ENCODE measurements at places on chromosomes 1 and 21. TPM values are rescaled to one million over a fixed set of nuclear protein-coding genes. Genes with fewer than 3 reads are reported as not detected.

MIB2 gene
- 72.6 TPM for total RNA-seq

ORC1 gene
- 25.6 TPM for total RNA-seq

KCNA3 gene
- 74.0 TPM for total RNA-seq

GRIK3 gene
- total RNA-seq, result not detected

IRF6 gene
- 2.0 TPM for total RNA-seq

GRCh38 chr1:8903908-8904650, 25.6 kb upstream of the ENO1 start:
- peaks cover 56% of the 10 kb centered on the region for H3K4me1 ChIP-seq
- H3K27me3 ChIP-seq, result no peaks in the 10 kb centered on the region
- DNase-seq, result no peak
- peaks cover 42% of the 10 kb centered on the region for H3K36me3 ChIP-seq

DNA sequence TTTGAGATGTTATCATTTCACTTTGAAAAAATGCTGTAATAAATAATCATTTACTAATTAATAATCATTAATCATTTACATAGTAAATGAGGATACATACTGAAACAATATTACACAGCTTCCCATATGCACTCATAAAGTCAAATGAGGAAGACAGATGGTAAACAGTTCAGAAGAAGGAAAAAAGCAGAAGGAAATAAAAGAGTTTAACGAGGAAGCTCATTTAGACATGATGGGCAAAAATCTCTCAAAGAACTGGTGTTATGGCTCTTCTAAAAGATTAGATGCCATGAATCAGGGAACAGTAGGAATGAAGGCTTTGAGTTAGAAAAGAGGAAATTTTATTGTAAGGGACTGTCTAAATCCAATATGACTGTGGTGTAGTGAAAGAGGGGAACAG, 347.6 kb downstream of the PTPRC start:
- no peak overlapping the region for H3K27ac ChIP-seq
- H3K4me3 ChIP-seq, result no peak overlapping the region
- H3K36me3 ChIP-seq, result peaks cover 18% of the 10 kb centered on the region
- DNase-seq, result no peak
- H3K27me3 ChIP-seq, result no peaks in the 10 kb centered on the region
- peaks cover 2% of the 10 kb centered on the region for H3K4me1 ChIP-seq

- no peaks in the 10 kb centered on the region for H3K27me3 ChIP-seq
- H3K4me3 ChIP-seq, result no peak overlapping the region
- H3K27ac ChIP-seq, result no peak overlapping the region
- H3K36me3 ChIP-seq, result peaks cover 45% of the 10 kb centered on the region
These were observed 32.1 kb downstream of the PCSK9 start for GRCh38 chr1:55071477-55071876.

DNA sequence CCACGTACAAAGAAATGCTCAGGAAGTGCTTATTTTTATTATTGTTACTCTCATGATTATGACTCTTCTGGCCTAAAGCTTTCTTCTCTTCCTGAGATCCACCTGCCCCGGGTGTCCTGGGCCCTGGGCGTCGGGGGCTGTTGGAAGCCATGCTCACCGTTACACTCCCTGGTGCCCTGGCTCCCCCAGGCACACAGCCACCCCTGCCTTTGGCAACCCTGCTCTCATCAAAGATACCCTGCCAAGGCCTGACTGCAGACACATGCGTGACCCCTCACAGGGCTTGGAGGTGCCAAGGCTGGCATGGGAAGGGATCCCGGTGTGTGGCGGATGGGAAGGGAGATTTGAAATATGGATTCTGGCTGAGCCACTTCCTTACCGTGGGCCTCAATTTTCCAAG, 3.3 kb upstream of the KISS1 start:
- no peaks in the 10 kb centered on the region for H3K36me3 ChIP-seq
- no peak for DNase-seq
- no peak overlapping the region for H3K4me3 ChIP-seq

DNA sequence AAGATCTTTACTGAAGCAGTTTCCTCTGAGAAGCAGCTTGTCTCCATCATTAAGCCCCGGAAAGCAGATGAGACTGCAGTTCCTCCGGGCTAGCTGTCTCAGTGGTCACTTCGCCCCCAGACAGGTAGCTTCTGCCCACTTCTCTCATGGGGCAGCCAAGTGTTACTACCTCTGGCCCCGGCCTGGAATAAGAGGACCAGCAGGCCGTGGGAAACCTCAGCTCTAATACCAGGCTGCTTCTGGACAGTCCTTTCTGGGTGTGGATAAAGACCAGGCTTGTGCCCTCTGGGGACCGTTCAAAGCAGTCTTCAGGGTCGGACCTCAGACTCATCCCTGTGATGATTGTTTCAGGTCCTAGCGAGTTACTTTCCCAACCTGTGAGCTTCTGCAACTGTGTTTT, 54.8 kb downstream of the RUNX3 start:
- DNase-seq, result no peak
- H3K4me3 ChIP-seq, result no peak overlapping the region
- H3K36me3 ChIP-seq, result no peaks in the 10 kb centered on the region
- H3K27me3 ChIP-seq, result peaks cover 33% of the 10 kb centered on the region

DNA sequence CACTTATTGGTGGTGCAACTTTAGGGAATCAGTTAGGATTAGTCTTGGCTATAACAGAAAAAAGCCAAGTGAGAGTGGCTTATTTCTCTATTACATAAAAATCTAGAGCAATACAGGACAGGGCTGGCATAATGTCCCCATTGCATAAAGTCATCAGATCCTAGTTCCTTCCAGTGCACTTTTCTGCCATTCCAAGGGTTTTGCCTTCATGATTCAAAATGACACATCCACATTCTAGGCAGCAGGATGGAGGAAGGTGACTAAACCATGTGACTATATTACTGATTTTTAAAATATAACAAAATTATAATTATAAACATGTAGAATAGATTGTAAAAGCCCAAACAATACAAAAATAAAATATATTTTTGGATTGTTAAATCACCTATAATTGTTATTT, 18.8 kb downstream of the JUN start:
- no peak for DNase-seq
- no peak overlapping the region for H3K4me3 ChIP-seq
- no peak overlapping the region for H3K27ac ChIP-seq
- H3K36me3 ChIP-seq, result peaks cover 2% of the 10 kb centered on the region
- peaks cover 1% of the 10 kb centered on the region for H3K4me1 ChIP-seq

- H3K27me3 ChIP-seq, result no peaks in the 10 kb centered on the region
- H3K36me3 ChIP-seq, result peaks cover 38% of the 10 kb centered on the region
- no peak for DNase-seq
These were observed 26.7 kb upstream of the MYOCOS start for GRCh38 chr1:171595324-171595723.

- DNase-seq, result no peak
- peak overlapping the region; percentile 83 for H3K4me3 ChIP-seq
- H3K27ac ChIP-seq, result peak overlapping the region; percentile 89
- peaks cover 32% of the 10 kb centered on the region for H3K4me1 ChIP-seq
- no peaks in the 10 kb centered on the region for H3K27me3 ChIP-seq
These were observed 232.9 kb upstream of the SGIP1 start for GRCh38 chr1:66300972-66301451.
